Sigmoid colon (tissue), 7 donors: ENCODE measurements at places on chromosomes 2 and 18. TPM values are rescaled to one million over a fixed set of nuclear protein-coding genes. Genes with fewer than 3 reads are reported as not detected.

DNA sequence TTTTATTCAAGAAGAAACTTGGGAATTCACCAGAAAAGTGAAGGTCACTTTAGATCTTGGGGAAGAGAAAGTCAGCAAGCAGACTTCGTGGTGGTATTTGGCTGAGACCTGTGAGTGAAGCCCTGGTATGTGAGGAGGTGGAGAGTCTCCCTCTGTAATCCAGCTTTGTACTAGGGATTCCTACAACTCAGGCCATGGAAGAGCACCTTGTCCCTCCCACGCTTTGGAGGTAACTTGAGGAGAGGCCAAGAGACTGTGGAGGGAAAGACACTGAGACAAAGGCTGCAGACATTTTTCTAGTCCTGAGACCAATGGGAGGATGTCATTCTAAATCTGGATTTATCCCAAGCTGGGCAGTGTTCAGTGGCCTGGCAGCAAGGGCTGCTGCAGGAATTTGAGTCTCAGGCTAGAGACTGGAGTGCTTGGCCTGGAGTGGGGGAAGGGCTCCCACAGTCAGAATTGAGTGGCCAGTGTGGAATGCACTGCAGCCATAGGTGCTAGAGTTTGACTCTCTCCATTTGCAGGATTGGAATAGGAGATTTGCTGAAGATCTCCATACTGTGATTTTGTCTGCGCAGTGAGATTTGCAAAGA is 219.0 kb downstream of the ACTR3 start:
- no peaks in the 10 kb centered on the region for H3K4me1 ChIP-seq
- no peaks in the 10 kb centered on the region for H3K36me3 ChIP-seq
- no peaks in the 10 kb centered on the region for H3K27me3 ChIP-seq
- H3K4me3 ChIP-seq = no peak overlapping the region
- no peak for DNase-seq
- no peak overlapping the region for H3K27ac ChIP-seq

- H3K4me1 ChIP-seq = no peaks in the 10 kb centered on the region
- H3K27me3 ChIP-seq = no peaks in the 10 kb centered on the region
- H3K36me3 ChIP-seq = no peaks in the 10 kb centered on the region
Measured at GRCh38 chr18:11339188-11339775, 189.9 kb upstream of the PIEZO2 start.

GRCh38 chr18:45571714-45572113 is 43.6 kb upstream of the SLC14A2 start:
- no peaks in the 10 kb centered on the region for H3K36me3 ChIP-seq
- H3K4me3 ChIP-seq = no peak overlapping the region
- DNase-seq = no peak
- H3K27ac ChIP-seq = no peak overlapping the region
- no peaks in the 10 kb centered on the region for H3K27me3 ChIP-seq

- no peak for DNase-seq
- H3K27ac ChIP-seq = no peak overlapping the region
- H3K4me3 ChIP-seq = no peak overlapping the region
- H3K27me3 ChIP-seq = peaks cover 24% of the 10 kb centered on the region
- H3K36me3 ChIP-seq = no peaks in the 10 kb centered on the region
Measured at GRCh38 chr2:240904216-240905175, 1.6 kb upstream of the CROCC2 start.

GRCh38 chr18:12742453-12742852 is 39.6 kb downstream of the PSMG2 start:
- H3K4me3 ChIP-seq = no peak overlapping the region
- H3K27me3 ChIP-seq = no peaks in the 10 kb centered on the region
- no peak overlapping the region for H3K27ac ChIP-seq
- H3K4me1 ChIP-seq = no peaks in the 10 kb centered on the region
- DNase-seq = no peak
- no peaks in the 10 kb centered on the region for H3K36me3 ChIP-seq

DNA sequence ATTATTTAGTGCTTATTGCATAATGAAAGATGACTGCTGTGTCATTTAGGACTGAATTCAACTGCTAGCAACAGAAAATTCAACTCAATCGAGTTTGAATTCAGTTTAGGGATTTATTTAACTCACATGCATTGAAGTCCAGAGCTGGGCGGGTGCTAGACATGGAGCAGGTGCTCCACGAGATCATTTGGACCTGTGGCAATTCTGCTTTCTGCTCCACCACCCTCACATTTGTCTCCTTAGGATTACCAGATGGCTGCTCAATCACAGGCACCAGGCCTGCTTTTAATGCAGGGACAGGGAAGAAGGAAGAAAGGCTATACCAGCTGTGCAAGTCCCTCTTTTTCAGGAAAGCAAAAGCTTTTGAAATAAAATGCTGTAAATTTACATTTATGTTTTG is 572.9 kb upstream of the SLC8A1 start:
- no peak for DNase-seq
- H3K36me3 ChIP-seq = no peaks in the 10 kb centered on the region
- H3K27ac ChIP-seq = no peak overlapping the region
- no peaks in the 10 kb centered on the region for H3K27me3 ChIP-seq
- H3K4me1 ChIP-seq = no peaks in the 10 kb centered on the region
- H3K4me3 ChIP-seq = no peak overlapping the region

The SH3BP4 gene
- total RNA-seq = 22.2 TPM

The GKN2 gene
- total RNA-seq = not detected
